ENCODE measurements at places on chromosomes 5 and 9.

DNA sequence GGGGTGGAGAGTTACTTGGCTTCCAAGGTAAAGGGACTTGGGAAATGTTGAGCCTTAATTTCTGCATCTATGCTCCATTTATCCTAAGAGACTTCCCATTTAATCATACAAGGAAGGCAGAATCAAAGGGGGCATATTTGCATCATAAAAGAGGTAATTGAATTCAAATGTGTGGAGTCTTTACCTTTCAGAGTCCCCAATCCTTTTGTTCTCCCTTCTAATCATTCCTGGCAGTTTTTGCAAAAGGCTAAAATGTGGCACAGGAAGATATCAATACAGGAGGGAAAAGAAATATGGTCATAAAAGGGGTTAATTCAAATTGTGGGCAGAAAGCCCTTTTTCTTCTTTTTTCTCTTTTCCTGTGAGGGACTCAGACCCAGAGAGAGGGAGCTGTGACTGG lies 69.5 kb downstream of the SFXN1 start:
- no peak for DNase-seq

DNA sequence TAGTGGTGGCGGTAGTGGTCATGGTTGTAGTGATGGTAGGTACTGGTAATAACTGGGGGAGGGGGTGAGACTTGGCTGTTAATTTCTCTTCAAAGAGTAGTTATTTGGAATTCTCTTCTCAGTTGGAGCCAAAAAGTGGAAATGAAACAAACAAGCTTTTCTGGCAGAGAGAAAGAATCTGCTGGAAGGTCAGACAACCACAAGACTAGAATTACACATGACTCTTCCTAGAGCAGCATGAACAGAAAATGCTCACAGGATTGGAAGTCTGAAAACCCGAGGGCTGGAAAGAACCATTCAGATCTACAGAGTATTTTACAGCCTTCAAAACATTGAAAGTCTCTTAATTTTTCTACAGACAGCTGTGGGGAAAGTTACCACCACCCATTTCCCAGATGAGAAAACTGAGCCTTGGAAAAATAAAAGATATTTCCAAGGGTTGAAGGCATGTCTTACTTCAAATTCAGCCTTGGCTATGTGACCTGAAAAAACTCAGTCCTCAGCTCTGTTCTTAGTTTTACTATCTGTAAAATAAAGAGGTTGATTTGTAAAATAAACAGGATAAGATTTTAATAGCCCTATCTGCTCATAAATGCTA lies 42.9 kb upstream of the TRIM32 start:
- no peak for DNase-seq

DNA sequence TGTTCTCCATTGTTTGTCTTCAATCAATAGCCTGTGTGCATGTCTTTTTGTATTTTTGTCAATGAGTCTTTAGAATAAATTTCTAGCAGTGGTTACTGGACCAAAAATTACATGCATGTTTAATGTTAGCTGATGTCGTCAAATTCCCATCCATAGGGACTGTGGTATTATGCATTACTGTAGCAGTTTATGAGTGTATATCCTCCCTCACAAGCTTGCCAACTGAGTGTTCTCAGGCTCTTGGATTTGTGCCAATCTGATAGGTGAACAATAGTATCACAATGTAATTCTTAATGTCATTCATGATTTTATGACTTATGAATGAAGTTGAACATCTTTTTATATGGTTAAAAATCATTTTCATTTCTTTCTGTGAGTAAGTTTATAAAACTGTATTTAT lies 13.0 kb downstream of the SNX24 start:
- no peak for DNase-seq

DNA sequence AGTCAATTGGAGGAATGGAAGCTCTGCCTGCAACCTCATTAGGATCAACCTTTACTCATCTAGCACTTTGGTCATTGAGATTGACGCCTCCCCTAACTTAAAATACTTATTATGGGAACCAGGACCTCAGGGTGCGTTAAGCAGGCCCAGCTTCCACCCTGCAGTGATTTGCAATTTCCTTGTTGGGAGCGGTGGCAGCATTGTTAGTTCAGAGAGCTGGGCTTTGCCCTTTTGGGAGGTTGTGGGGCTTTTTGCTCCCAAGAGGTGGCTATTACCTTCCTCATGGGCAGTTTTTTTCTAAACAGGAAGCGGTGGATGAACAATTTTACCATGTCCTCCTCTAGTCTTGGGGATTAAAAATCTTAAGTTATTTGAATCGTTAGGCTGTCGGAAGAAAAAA lies 60.9 kb downstream of the TMEM215 start:
- DNase-seq: no peak

- DNase-seq: no peak
Measured at GRCh38 chr9:14515571-14516198, 177.5 kb downstream of the ZDHHC21 start.

DNA sequence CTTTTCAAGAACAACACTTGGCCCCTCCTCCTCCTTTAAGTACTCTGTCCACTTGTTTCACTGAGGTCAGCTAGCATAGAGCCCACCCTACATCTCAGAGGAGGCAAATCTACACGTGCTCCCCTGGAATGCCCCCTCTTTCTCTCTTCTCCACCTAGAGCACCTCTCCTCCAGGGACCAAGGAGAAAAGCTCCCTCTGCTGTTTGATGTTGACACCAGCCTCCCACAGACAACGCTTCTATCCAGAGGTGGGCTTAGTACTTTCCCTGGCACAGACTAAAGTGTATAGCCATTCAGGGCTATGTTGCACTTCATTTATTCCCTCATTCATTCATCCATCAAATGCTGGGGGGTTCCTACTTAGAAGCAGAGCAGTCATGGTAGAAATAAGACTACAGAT lies 68.2 kb upstream of the TAF1L start:
- no peak for DNase-seq

GRCh38 chr9:21862871-21863270 lies 60.4 kb downstream of the MTAP start:
- no peak for DNase-seq

- DNase-seq: no peak
Measured at GRCh38 chr5:13745508-13745907, 199.0 kb downstream of the DNAH5 start.

DNA sequence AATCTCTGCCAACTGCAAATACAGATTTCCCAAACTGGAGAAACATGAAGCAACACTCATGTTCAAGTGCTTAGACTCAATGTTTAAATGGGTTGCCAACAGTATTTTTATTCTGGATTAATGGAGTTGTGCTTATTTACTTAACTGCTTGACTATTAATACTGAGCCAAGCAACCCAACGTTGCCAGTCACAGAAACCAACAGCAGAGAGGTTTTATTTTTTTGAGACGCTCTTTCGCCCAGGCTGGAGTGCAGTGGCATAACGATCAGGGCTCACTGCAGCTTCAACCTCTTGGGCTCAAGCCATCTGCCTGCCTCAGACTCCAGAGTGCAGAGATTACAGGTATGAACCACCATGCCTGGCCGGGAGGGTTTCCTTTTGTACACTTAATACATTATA lies 8.5 kb upstream of the TMEM268 start:
- DNase-seq: no peak

- DNase-seq: no peak
Measured at GRCh38 chr5:110021251-110021650, 331.5 kb downstream of the MAN2A1 start.

GRCh38 chr5:34708777-34709176 lies 52.6 kb downstream of the RAI14 start:
- DNase-seq: no peak

GRCh38 chr5:43140286-43140685 lies 19.6 kb downstream of the ZNF131 start:
- DNase-seq: no peak

DNA sequence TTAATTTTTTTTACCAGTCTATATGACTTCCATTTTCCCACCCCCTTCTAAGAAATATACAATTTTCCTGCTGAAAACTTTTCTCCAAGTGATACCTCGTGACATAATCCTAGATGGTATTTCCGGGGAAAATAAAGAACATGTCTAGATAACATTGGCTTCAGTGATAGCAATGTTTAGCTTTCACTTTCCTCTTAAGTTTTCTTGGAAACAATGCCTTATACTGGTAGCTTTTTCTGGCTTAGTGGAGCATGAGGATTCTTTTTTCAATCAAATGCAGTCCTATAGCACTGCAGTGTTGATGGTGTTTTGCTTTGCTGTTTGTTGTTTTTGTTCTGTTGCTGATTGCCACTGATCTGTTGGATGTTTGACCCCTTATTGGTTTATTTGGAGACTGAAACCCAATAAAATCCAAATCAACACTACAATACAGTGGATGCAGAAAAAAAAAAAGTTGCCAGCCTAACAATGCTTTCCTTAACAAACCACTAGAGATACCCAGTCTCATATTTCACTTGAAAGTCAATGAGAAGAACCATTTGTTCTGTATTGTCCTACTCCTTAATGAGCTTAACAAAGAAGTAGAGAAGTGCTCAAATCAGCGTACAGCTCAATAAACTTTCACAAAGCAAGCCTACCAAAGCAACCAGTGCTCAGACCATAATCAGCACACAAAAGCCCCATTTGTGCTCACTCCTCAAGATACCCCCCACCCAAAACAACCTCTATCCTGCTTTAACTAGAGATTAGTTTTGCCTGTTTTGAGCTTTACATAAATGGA lies 74.2 kb upstream of the GRAMD2B start:
- no peak for DNase-seq

GRCh38 chr9:110371411-110372007 lies 33.8 kb upstream of the TXNDC8 start:
- no peak for DNase-seq

DNA sequence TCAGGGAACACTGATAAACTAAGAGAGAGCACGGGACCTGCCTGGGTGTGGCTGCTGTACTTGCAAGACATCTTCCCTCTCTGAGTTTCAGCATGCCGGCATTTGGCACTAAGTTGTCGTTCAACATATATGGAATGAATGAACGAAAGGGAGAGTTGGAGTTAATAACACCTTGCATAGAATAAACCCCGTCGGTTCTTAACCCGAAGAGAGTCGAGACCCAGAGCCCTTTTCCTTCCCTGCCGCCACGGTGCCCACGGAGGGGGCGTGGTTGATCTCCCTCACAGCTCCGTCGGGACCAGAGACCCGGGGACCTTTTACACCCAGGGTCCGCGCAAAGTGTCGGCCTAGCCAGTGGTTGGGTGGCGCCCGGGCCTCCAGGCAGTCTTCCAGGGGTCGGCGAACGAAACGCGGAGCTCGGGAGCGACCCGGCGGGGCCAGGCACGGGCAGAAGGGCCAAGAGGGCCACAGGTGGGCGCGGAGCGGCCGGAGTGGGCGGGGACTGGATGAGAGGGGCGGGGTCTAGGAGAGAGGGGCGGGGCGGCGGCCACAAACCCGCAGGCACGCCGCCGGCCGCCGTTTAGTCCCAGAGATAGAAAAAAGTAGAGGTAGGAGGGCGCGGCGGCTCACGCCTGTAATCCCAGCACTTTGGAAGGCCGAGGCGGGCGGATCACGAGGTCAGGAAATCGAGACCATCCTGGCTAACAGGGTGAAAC lies 735 bp upstream of the RPL26L1 start:
- DNase-seq: peak; percentile 28

DNA sequence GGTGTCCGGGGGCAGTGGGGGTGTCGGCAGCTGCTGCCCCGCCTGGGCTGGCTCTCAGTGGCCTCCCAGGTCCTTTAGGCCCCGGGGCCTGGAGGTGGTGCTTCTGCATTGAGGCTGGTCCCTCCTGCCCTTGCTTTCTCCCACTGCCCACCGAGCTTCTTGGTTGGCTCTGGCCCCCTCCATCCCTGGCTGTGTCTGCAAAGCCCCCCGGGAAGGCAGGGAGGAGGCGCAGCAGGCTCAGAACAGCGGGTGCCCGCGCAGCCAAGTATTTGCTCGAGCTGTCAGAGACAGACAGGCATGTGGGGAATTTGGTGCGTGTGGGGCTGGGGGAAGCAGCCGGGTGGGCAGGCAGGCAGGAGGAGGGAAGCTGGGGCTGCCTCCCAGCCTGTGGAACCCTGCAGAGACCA lies 11.5 kb downstream of the CXXC5 start:
- DNase-seq: no peak

GRCh38 chr5:68953231-68953874 lies 140.5 kb upstream of the SLC30A5 start:
- DNase-seq: no peak

DNA sequence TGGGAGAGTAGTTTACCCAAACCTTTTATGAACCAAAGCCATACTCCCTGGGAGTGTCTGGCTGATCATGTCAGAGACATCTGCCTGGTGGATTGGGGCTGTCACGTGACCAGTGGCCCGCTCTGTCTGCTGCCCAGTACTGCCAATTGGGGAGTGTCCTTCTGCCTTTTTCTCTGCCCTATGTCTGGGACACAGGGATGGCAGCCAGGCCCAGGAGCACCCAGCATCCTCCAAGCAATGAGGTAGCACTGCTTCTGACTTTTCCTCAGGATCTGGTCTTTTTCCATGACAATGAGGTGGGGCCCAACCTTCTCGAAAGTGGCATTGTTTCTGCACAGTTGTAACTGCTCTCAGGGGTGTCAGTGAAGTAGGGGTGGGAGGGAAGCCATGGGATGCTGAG lies 21.8 kb downstream of the DAPK1 start:
- no peak for DNase-seq

DNA sequence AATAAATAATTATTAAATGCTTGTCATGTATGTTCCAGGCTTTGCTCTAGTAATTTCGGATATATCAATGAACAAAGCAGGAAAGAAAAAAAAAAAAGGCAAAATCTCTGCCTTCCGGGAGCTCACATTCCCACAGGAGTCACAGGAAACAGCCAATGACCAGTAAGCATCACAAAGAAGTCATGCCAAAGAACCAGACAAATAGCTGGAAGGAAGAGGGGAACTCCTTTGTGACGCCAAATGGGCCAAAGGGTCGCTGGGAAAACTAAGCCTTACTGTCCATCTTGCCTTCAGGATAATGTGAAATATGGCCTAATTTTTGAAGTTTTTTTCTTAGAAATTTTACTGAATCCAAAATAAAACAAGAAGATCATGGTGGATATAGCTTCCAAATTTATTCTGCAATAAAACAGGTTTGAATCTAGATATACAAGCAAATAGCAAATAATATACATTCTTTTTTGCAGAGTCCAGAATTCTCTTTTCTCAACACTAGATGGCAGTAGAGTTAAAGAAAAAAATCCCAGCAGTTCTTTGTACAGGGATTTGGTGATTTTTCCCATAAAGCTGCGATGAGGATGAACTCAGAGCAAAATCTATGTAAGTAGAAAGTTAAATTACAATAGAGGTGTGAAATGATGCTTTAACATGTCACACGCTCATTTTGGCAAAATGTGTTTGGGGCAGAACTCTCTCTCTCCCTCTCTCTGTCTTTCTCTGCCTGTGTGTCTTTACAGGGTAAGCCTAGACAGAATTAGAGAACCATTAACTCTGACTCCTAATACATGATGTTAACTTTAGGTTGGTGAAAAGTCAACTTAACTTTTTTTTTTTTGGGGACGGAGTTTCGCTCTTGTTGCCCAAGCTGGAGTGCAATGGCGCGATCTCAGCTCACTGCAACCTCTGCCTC lies 60.0 kb upstream of the TUT7 start:
- DNase-seq: peak; percentile 53
